ENCODE measurements at places on chromosomes 5 and 9.
A peak's percentile ranks its signal among the peaks of the same experiment; 100 is the strongest.

DNA sequence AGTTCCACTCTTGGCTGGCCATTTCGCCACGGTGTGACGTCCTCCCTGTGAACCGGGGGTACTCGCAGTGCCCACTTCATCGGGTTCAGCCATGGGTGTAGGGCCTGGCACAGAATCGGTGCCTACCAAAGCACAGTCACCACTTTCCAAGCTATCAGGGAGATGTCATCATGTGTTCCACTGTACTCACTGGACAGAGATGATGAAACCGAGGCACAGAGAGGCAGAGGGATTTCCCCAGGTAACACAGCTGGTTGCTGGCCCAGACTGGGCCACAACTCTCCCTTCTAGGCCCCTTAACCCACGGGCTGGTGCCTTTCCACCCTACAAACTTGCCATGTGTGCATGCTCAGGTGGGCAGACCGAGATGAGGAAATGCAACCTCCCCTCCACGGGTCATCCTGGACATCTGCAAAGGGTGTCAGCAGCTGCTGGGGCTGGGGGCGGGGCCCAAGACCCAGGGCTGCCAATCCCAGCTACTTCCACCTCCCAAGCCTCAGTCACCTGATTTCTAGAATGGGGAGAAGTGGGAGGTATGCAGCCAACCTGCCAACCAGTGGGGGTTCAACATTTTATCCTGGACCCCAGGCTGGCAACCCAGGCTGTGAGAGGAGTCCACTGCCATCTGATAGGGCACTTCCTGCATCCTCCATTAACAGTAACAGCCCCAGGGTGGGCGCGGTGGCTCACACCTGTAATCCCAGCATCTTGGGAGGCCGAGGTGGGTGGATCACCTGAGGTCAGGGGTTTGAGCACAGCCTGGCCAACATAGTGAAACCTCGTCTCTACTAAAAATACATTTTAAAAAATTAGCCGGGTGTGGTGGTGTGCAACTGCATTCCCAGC lies 893 bp upstream of the SH2D3C start:
- peak; percentile 45 for DNase-seq

DNA sequence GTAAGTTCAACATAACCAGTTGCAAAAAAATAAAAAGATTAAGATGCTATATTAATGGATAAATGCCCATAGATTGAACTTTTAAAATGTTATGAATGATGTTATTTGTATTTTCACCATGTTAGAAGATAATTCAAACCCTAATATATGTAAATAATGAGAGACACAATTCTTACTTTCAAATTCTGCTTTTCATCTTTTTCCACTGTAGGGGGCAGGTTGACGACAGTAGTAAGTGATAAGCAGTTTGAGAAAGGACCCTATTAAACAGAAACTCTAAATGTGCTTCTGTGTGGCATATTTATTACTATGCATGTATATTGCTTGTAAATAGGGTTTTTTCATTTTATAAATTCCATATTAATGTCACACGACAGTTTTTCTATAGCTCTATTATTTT lies 591.1 kb downstream of the SEMA5A start:
- no peak for DNase-seq

DNA sequence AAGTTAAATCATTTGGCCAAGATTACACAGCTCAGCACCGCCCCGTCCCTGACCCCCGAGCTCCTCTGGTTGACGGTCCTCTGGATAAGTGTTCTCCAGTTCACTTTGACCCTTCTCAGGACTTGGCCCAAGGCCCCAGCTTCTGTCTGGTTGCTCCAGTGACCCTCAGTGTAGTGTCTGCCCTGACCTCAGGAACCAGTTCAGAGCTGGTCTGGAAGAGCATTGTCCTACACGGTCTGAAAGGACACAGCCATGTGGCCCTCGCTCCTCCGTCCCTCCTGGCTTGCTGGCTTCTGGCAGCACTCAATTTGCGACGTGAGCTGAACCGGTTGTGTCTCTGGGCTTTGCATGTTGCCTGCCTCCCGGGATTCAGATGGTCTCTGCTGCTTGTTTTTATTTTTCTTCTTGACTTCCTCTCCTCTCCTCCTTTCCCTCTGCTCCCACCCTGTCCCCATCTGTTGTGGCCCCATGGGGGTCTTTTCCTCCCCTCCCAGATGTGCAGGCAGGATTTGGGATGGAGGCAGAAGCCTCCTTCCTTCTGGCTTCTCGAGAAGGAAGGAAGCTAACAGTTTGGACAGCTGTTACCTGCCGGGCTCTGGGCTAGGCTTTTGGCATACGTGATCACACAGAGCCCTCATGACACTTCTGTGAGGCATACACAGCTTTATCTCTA lies 72.0 kb downstream of the PPARGC1B start:
- DNase-seq = no peak

DNA sequence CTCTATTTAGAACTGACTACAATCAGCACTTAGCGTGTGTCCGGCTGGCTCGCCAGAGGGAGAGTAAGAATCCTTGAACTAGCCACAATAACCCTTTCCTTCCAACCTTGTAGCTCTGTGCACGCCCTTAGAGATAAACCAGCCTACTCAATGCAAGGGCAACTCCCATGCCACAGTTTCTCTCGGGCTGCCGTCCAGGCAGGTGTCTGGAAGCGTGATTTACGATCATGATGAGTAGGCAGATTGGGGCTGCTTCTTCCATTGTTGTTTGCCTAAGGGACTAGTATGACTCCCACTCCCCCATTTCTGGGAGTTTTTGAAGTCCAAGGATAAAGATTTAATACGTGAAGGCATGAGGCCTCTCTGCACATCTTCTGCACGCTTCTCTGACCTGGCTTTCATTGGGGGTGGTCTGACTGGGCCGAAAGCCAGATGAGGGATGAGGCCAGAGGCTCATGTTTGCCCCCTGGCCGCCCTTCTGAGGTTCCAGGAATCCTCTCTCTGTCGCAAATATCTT lies 134.0 kb upstream of the MYO10 start:
- DNase-seq = peak; percentile 39

- no peak for DNase-seq
These were observed 51.0 kb downstream of the GNG10 start for GRCh38 chr9:111712369-111712768.

DNA sequence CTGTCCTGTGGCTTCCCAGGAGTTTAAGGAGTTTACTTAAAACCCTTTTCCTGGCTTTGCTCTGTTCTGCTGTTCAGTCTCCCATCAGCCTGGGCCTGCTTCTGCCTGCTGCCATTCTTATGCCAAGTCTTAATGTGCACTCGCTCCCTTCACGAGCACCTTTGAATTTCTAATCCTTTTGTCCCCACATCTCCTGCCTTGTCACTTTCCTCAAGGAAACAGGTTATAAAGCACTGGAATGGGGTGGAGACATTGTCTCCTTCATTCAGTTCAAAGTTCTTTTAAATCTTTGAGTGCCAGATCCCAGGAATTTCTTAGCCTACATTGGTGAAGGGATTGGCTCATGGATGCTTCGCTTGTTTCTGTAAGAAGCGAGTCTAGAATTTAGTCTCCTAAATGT lies 87.2 kb upstream of the LIFR start:
- no peak for DNase-seq

- DNase-seq = peak; percentile 65
These were observed 11.6 kb upstream of the IL12B start for GRCh38 chr5:159341906-159342310.

DNA sequence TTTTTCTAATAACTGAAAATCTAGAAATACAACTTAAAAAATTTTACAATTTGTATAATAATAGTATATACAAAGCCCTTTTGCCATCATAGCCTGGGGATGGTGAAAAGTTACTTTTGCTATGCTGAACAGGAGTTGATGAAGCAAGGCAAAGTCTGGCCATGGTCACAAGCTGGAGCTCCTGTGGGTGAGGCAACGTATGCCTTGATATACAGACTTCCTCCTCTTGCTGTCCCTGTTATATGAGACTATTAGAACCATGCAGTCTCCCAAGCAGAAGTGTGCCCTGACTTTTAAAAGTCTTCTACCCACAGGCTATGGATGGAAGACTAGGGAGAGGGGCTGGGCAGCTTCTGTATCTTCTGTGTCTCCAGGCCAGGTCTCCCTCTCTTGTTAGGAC lies 15.7 kb downstream of the FAM151B start:
- DNase-seq = no peak

- peak; percentile 92 for DNase-seq
These were observed 94.8 kb downstream of the ARRDC3 start for GRCh38 chr5:91288118-91288916.
